ENCODE measurements at places on chromosomes 16 and 17. TPM values are rescaled to one million over a fixed set of nuclear protein-coding genes. Genes with fewer than 3 reads are reported as not detected.

DNA sequence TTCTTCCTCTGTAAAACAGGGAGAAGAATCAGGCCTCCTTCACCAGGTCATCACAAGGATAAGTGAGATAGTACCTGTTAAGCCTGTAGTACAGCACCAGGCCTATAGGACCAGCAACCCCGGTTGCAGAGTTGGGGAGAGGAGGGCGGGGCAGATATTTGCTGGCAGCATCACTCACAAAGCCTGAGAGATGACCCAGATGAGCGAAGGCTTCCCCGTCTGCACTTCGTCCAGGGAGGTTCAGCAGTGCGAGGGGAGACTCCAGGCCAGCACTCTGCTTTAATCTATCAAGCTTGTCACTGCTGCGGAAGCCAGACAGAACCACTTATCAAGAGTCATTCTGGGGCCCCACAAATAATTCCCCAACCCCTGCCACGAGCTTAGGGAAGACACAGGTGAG lies 15.8 kb upstream of the RBBP6 start:
- DNase-seq = no peak

Gene MT1H
- total RNA-seq = not detected

GRCh38 chr16:47774661-47775060 lies 313.5 kb downstream of the PHKB start:
- no peak for DNase-seq

Gene TBC1D3H
- total RNA-seq = not detected

DNA sequence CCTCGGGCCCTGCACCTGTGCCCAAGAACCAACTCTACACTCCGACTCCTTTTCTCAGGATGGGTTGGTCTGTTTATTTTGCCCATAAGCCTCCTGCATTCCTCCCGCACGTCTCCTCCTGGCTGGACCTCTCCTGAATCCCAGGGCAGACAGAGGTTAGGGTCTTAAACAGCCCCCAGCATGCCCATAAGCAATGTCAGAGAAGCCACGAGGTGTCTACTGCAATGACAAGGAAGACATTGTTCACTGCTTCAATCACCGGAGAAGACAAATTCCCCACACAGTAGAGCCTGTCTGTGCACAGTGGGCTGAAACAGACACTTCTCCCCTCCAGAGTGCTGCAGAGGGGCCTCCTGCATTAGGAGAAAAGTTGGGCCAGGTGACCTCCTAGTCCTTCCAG lies 230.6 kb upstream of the RPL38 start:
- DNase-seq = no peak

DNA sequence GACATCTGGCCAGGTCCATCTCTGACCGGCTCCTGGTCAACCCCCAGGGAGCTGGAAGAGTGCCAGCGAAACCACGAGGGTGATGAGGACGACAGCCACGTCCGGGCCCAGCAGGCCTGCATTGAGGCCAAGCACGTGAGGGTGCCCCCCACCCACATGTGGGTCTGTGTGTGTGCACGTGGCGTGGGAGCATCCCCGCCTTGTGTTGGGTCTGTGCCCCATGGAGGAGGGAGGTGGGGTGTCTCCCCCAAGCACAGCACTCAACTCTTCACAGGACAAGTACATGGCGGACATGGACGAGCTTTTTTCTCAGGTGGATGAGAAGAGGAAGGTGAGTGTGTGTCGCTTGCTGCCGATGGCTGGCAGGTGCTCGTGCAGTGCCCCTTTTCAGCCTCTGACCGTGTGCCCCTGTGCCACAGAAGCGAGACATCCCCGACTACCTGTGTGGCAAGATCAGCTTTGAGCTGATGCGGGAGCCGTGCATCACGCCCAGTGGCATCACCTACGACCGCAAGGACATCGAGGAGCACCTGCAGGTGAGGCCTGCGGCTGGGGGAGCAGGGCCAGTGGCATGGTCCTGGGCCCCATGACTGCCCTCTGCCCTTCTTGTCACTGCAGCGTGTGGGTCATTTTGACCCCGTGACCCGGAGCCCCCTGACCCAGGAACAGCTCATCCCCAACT lies 1.7 kb downstream of the STUB1 start:
- no peak for DNase-seq

GRCh38 chr16:30925632-30925987 lies 2.2 kb downstream of the FBXL19 start:
- DNase-seq = no peak

DNA sequence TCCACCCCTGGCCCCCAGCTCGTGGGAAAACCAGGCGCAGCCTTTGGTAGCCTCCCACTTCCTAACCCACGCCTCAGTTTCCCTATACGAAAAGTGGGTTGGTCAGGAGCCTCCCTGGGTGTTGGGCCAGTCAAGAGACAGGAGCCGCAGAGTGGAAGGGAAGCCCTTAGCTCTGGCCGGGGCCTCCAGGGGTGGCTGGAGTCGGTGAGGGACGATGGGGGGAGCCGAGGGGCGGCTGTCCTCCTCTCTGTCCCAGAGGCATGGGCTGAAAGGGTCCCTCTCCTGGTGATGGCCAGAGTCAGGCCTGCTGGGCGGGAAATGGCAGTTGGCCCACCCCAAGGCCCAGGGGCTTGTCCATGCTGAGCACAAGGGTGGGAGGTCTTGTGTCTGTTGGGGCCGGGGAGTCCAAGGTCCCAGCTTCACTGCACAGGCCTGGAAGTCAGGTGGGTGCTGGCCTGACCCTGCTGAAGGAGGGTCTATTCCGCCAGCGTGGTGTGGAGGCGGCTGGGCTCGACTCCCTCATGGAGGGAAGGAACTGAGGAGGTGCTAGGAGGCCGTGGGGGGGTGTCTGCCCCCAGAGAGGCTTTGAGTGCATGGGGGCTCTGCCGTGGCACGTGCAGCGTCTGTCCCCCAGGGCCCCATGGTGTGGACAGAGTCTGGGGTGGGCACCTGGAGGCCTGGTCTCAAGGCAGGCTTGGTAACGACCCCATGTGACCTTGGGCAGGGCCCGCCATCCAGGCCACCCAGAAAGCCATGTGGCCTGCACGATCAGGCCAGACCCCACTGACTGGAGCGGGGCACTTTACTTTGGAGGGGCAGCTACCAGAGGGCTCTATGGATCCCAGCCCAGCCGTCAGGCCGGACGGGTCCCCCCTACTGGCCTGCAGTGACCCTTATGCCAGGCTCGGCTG lies 1.1 kb downstream of the SLC16A3 start:
- DNase-seq = peak; percentile 22

DNA sequence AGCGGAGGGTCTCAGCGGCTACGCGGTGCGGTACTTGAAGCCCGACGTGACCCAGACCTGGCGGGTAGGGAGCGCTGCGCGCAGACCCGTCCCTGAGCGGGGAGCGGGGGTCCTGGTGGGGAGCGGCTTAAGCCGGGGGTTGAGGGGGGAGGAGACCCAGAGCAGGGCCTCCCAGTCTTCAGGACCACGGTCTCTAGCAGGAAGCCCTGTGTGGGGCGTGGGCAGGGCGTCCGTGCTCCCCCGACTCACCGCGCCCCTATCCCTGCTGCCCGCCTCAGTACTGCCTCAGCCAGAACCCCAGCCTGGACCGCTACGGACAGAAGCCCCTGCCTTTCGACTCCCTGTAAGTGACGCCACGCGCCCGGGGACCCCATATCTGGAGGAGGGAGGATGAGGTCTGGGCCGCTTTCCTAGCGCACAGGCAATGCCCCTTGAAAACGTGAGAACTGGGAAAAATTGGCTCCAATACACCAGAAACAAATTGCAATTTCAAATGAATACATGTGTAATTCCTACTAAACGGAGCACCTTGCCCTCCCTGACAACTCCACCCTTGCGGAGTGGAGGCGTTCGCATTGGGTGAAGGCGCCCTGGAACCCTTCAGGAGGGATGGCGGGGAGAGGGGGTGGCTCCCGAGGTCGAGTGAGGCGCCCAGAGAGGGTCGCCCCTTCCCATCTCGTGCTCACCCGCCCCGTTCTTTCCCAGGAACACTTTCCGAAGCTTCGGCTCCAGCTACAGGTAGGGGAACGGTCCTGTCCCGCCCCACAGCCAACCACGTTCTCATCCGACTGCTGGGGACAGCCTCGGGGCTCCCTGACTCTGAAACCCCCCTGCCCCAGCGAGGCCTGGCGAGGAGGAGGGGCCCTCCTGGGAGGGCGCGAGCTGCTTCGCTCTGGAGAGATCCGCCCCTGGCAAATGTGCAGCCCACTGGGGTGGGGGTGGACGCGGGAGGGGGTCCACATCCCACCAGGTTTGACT lies 14.6 kb upstream of the CNGB1 start:
- no peak for DNase-seq

GRCh38 chr17:8621585-8621984 lies 8.9 kb downstream of the MYH10 start:
- no peak for DNase-seq

DNA sequence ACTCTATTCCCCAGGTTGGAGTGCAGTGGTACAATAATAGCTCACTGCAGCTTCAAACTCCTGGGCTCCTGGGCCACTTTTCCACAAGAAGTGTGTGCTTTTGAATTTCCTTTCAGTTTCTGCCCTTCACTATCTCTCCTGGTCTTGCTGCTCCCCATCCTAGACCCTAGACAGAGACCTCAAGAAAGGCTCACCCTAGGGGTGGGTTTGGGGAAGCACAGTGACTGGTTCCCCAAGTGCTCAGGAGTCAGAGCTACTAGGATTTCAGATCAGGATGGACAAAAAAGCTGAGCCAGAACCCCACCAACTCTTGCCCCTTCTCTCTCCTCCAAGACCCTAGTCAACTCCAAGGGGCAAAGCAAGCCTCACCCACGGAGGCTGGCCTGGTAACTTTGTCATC lies 1.6 kb upstream of the SEBOX start:
- DNase-seq = no peak

DNA sequence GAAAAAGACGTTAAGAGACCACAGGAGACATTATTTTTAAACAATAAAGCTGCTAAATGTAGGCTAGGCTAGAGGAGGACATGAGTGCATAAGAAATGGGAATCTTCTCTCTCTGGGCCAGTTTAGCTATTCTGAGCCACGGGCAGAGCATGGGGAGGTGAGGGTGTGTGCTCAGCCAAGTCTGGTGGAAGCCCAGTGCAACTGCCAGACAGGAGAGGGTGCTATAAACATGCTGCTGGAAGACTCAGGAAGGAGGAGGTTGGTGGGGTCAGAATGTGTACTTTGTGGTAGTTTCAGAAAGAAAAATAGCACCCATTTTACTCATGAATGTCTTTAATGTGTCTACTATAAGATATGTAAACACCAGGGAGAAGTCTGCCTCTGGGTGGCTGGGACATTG lies 5.9 kb upstream of the SDK2 start:
- no peak for DNase-seq

DNA sequence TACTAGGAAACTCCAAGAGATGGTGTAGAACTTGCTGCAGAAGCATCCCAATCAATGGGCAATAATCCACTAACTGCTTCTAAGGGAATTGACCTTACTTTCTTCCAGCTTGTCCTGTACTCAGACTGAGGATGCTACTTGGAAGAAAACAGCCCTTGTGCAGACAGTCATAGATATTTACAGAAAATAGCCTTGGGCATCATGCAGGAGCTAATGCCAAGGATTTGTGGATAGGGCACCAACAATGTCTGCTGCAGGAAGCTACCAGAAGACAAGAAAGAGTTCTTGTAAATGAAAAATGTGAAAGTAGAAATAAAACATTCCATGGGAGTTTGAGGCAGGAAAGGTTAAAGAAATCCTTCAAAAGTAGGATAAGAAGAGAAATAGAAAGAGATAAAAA lies 21.5 kb upstream of the CSNK2A2 start:
- DNase-seq = no peak

DNA sequence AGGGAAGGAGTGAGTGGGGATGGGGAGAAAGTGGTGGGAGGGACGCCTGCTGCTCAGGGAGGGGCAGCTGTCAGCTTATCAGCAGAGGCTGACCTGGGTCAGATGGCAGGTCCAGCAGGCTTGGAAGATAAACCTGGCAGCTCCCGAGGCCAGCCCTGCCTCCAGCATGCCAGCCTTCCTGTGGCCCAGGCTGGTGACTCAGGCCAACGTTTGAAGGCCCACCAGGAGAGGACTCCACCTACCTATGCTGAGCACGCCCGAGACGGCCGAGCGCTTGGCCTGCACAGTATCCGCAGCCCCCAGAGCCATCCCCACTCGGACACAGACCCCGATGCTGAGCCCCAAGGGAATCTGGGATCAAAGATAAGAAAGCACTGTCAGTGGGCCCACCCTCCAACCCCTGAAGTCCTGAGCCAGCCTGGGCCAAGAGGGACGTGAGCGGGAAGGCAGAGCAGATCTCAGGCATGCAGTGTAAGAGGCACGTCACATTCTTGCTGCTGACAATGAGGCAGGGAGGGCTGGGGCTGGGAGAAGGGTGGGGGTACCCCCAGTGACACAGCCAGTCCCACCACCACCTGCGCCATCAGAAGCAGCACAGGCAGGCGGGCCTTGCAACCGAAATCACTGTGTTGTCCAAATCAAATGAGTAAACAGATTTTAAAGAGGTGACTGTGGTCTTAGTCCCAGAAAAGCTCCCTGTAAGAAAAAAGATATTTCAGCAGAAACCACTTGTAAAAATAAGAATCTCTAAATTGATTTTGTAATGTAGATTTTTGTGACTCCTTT lies 12.4 kb downstream of the SLC47A2 start:
- no peak for DNase-seq

DNA sequence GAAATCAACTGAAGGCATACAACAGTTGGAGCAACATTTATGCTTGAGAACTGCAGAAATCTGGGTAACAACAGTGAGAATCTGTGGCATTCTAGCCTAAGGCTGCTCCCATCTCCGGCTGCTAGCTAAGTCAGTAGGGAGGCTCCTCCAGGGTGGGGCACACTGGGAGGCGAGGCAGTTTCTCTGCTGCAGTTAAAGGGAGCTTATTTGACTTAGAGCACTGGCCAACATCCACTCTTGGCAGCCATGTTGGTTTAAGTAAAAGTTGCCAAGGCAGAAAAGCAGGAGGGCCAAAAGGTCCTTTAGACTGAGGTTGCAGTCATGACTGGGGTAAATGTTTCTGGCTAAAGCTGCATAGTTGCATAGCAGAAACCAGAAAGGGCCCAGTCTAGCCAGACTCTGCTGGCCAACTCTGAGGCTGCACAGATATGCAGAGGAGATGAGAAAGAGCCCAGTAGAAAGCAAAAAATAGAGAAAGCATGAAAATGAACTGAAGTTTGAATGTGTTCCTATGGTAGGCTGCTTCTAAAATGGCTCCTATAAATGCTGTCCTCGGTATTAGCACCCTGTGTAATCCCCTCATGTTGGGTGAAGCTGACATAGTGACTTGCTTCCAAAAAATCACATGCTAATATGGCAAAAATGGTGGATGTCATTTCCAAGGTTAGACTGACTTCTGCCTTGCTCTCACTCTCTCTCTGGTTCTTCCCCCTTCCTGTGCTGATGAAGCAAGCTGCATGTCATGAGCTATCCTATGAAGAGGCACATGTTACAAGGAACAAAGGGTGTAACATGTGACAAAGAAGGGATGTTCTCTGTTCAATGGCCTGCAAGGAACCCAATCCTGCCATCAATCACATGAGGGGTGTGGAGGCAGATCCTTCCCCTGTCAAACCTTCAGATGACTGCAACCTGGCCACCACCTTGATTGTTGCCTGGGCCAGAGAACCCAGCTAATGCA lies 3.7 kb upstream of the C16orf78 start:
- DNase-seq = no peak

- no peak for DNase-seq
These were observed 116.9 kb downstream of the DNAH3 start for GRCh38 chr16:21033704-21034103.
